NCI-H1930 (cell line): ENCODE measurements at places on chromosomes 7 and 10.

GRCh38 chr7:148763622-148764021 lies 64.9 kb downstream of the CUL1 start:
- DNase-seq, result no peak

DNA sequence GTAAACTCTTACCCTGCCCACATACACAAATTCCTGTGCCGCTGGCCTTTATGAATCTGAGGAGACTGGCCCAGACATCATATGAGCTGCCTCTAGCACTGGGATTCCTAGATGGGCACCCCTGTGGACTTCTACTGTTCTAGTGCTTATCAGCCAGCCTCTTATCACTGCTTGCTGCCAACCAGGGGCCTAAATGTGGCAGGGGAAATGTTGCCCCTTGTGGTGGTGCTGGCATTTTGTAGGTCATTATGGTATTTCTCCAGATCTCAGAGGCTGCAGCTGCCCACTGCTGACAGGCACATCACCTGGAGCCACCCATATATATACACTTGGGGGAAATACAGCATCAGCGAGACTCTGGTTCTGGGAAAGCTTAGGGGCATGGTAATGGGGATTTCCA lies 5.4 kb downstream of the SFR1 start:
- DNase-seq, result no peak

- no peak for DNase-seq
These were observed 62.2 kb downstream of the NEURL1 start for GRCh38 chr10:103555712-103556111.

DNA sequence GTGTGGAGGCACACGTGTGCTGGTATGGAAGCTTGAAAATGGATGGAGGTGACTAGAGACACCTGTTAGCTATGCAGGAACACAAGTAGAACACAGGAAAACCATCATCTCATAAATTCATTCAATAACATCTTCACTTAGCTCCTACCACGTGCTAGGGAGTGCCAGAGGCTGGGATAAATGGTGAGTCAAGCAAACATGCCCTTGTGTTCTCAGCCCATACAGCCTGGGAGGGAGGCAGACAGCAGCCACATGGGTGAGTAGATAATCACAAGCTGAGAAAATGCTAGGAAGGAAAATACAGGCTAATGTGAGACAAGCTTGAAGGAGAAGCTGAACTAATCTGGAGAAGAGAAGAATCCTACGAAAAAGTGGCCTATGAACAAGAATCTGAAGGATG lies 468.0 kb upstream of the ZMIZ1 start:
- DNase-seq, result no peak

DNA sequence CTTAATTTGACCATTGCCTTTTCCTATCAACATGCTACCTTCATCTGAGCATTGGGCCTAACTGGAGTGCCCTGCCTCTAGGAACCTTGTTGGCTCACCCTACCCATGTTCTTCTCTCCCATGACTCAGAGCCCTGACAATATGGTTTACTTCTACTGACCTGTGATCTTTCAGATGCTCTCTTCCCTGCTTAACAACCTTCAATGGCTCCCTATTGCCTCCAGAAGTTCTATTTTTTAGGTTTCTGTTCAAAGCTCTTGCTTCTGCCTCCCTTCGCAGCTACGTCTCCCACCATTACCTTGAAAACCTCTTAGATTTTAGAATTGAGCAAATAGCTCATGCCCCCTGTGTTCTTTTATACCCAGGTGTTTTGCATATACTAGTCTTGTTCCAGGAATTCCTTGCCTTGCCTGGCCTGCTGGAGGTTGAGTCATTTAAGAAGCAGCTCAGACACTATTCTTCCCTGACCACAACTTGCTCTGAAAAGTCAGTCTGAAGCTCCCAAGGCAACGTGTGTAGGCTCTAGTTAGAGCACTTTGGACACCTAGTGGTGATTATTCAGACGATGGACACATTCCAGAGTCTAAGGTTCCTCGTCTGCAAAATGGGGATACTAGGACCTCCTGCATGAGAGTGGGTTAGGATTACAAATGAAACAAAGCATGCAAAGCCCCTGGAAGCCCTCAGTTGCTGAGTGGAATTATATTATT lies 64.4 kb upstream of the EMX2 start:
- no peak for DNase-seq

DNA sequence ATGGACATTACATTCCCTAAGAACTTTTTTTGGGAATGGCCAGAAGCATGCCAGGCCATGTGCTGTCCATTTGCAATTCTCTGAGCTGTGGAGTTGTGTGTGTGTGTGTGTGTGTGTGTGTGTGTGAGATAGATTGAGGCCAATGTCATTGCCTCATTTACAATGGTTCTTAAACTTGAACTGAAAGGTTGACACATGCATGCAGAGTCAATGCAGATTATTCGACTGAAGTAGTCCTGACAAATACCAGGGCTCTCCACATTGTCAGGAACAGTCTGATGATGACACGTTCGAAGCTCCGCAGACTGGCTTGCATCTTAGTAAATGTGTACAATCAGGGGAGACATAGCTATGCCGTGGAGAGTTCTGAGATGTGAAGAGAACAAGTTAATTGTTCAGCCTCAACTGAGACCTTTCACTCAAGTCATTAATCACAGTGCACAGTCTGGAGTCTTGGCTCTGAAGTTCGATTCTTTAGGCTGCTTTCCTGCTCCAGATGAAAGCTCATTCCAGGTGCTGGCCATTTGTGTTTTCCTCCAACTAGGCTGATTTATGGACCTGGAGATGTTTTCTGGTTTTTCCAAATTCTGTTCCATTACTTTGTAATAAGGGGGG lies 921.9 kb downstream of the LRMDA start:
- no peak for DNase-seq

- DNase-seq, result no peak
These were observed 25.4 kb upstream of the INPP5F start for GRCh38 chr10:119700321-119700954.

DNA sequence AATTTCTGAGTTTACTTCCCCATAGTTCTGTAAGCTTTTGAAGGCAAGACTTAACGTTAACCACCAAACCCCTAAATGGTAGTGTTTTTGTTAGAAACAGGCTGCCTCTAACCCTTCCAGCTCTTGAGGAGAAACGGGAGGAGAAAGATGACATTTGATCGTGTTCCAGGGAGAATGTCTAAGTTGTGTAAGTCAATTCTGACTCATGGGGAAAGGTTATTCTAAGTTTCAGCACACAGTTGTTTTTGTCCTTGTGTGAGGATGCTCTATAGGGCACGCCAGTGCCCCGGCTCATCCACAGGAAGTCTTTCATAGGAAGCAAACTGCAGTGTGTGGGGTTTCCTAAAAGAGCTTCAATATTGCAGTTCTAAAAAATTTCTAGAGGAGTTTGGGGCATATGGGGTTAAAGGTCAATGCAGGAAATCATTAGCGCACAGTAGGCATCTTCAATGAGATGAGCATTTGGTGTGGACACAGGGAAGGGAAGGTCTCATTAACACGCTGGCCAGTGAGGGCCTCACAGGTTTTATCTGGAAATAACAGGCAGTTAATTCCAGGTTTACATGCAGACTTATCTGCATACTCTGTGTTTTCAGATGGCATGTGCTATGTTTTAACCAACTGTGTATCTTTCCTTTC lies 638.2 kb upstream of the IGFBP3 start:
- no peak for DNase-seq

GRCh38 chr10:97196223-97197029 lies 10.7 kb upstream of the SLIT1 start:
- DNase-seq, result peak; percentile 65

DNA sequence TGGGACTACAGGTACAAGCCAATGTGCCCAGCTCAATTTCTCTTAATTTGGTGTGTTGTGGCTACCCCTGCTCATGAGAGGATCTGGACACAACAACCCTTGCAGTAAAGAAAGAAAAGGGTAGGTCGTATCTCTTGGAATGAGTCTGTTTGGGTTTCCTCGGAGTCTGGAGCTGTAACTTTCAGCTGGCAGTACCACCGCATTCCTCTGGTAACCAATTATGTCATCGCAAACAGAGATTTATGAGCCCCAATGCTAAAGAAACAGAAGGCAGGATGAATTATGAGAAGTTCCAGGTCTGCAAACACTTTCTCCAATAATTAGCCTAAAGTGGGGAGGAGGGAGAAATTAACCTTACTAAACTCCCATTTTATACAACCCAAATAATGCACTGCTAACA lies 186.6 kb upstream of the NRP1 start:
- DNase-seq, result no peak

GRCh38 chr10:14648005-14648765 lies 126.5 kb downstream of the FAM107B start:
- no peak for DNase-seq

DNA sequence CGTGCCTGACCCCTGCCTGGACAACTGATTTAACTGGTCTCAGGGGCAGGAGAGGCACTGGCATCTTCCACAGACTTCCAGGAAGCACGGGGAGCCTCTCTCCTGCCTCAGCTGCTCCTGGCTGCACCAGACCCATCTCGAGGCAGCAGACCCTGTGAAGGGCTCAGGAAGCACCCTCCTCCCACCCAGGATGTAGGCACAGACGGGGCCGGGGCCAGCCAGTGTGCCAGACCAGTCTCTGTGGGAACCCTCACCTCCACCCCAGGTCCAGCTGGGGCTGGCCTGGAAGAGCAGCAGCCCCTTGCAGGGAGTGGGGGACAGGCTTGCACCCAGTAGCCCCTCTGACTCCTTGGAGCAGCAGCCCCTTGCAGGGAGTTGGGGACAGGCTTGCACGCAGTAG lies 56.3 kb downstream of the RASGEF1A start:
- no peak for DNase-seq

DNA sequence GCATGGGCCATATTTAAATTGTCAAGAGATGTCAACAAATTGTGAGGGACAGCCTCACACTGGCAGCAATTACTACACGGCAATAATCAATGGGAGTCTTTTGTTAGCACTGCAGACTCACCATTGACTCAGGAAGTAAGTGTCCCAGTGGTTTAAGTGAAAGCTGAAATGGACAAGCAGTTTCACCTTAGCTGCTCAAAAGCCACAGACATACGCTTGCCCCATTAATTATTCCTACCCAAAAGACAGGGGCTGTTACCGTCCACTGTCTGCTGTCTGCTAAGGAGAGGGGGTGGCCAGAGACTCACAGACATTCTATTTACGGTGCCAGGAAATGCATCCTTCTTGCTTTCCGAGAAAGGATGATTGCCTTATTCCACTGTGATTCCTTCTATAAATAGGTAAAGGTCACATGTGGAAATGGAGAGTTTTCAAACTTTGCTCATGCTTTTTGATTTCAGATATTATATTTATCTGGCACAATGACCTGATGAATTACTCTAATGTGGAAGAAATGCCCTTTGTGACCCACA lies 309.7 kb upstream of the NFE2L3 start:
- DNase-seq, result no peak

GRCh38 chr10:48707472-48707871 lies 22.8 kb downstream of the WDFY4 start:
- DNase-seq, result no peak

DNA sequence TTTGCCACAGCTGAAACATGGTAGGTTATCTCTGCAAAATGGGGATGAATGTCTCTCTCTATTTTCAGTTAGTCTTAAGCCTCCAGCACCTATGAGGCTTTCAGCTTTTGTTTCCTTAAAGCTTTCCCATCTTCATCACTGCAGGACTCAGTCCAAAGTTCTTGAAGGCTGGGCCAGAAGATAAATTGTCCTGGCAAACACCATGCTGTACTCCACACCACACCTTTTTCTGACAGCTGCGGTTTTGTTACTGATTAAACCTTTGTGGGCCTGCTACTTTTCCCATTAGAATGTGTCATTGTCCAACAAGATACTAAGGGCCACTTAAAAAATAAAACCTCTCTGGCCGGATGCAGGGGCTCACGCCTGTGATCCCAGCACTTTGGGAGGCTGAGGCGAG lies 87.2 kb upstream of the A1CF start:
- no peak for DNase-seq

DNA sequence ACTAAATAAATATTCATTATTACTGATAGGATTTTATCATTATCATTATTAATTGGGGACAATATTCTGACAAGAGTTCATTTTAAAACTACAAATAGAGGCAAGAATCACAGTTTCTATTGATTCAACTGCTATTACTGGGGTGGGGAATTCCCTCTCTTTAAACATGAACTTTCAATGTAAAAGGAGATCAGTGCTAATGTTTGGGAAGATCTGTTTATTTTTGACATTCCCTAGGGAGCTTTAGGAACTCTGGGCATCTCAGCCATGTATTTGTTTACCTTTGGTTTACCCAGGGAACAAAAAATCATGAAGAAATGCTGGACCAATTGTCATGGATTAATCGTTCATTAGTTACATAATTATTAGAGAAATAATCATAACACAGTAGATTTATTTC lies 443.2 kb upstream of the AKR1E2 start:
- no peak for DNase-seq

GRCh38 chr10:109866168-109866994 lies 56.9 kb downstream of the XPNPEP1 start:
- no peak for DNase-seq

DNA sequence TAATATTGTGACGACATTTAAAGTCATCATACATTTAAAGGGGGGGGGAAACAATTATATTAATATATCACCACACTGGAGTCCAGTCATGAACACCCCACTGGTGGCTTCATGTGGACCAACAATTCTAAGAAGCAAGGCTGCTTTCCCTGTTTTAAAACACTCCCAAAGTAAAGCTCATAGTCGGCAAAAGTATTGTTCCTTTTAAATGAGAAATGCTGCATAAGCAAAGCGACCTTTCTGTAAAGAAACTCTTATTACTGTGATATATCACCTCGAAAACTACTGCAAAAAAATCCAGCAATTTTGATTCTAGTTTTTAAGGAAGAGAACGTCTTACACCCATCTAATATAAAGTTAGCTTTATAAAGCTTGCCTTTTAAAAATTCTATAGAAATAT lies 112.8 kb downstream of the DOCK4 start:
- no peak for DNase-seq

- no peak for DNase-seq
These were observed 21.1 kb upstream of the HBP1 start for GRCh38 chr7:107147464-107148393.

DNA sequence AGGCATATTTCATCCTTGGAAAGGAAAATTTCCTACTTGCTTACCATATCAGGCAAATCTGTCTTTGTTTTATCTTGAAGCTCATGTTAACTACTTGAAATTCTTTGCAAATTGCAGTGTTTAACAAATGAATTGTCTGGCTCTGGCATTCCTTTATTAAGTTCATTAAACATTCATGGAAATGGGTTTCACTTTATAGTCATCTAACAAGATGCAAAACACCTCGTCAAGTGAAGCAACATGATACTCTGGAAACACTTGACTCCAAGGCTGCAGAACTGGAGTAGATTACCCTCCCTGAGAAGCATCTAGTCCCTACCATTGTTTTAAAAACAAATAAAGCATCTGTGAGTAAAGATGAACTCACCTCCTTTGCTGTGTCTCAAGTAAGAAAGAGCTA lies 1086.9 kb downstream of the NRG3 start:
- DNase-seq, result no peak

DNA sequence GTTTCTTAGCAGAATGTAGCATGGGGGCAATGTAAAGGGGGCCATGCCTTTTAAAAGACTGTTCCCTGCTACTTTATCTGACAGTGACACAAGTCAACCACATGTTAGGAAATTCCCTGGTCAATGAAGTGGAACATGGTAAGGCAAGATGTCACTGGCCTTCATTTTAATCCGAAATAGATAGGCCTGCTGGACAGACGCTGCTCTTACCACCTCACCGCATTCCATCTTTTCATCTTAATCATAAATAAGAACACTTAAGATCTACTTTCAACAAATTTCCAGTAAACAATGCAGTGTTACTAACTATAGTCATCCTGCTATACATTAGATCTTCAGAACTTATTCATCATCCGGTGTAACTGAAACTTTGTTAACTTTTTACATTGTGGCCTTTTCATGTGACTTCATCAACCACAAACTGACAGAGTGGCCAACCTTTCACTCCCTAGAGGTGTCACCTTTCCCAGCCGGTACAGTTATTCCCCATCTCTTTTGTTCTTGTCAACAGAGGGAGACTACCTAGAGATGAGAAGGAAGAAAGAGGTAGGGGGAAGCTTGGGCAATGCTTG lies 15.6 kb downstream of the ASB4 start:
- peak; percentile 58 for DNase-seq
